ENCODE measurements at places on chromosomes 1 and 21. TPM values are rescaled to one million over a fixed set of nuclear protein-coding genes. Genes with fewer than 3 reads are reported as not detected.

Gene EFNA1
- total RNA-seq = 0.48 TPM

Gene INPP5B
- total RNA-seq = 21.6 TPM

Gene MX2
- total RNA-seq = 13.0 TPM

Gene OR2M3
- total RNA-seq = not detected

Gene S100B
- total RNA-seq = not detected

Gene SYCP1
- total RNA-seq = not detected

Gene LEFTY2
- total RNA-seq = not detected

Gene CYP4A11
- total RNA-seq = not detected

Gene ANGPTL3
- total RNA-seq = not detected

Gene TBX19
- 6.1 TPM for total RNA-seq

Gene GPR25
- not detected for total RNA-seq

Gene MTMR11
- 3.0 TPM for total RNA-seq

Gene SLC27A3
- total RNA-seq = 9.8 TPM

Gene TXNIP
- 74.2 TPM for total RNA-seq

Gene GSTM2
- 18.5 TPM for total RNA-seq

Gene SLC6A17
- total RNA-seq = not detected

Data from activated T-helper 17 cell treated with anti-CD3 and anti-CD28 coated beads, Interleukin-2, amount 50 U/mL, for 72 hours (primary cell).